Activated naive CD8-positive, alpha-beta T cell treated with anti-CD3 and anti-CD28 coated beads for 36 hours (primary cell): ENCODE measurements at places on chromosomes 12 and 14.

DNA sequence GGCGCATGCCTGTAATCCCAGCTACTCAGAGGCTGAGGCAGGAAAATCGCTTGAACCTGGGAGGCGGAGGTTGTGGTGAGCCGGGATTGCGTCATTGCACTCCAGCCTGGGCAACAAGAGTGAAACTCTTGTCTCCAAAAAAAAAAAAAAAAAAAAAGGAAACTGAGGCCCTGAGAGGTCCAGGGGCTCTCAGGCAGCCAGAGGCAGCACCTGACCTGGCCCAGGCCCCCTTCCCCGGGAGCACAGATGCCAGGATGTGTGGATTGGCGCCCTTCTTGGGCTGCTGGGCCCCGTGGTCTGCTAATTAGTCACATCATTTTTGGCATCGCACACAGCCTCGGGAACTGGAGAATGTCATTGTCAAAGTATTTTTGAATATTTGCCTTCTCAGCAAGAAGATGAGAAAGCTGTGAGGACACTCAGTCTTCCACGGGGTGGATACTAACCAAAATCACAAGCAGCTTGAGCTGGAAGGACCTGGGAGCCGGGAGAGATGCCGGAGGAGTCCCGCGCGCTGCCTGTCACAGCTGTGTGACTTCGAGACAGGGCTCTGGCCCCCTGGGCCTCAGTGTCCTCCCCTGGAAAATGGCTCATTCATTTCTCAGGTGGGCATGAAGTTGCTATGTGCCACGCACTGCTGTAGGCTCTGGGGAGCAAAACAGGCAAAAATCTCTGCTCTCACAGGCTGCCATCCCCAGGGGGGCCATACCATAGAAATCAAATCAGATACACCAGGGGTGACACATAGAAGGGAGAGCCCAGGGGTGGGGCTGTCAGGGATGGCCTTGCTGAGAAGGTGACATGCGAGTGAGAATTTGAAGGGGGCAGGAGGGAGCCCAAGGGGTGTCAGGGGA, 12.5 kb upstream of the RCOR1 start:
- DNase-seq = no peak

- no peak for DNase-seq
Observed at GRCh38 chr14:68015356-68016254, 196.0 kb downstream of the RAD51B start.

GRCh38 chr14:99426813-99427346, 53.8 kb downstream of the SETD3 start:
- DNase-seq = no peak

DNA sequence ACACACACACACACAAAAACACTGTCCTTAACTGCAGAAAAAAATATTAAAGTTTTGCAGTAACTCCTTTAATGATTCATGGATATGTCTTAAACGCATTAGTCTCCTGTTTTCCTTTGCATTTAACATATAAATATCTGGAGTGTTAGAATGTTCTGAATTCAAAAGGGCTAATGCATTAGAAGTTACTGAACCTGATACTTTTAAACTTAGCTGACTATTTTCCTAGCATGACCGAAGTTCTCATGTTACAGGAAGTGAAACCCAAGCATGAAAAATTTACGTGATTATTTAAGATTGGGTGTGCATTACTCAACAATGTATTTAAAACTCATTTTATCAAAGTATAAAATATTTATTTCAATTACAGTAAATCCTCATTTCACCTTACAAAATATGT, 791.2 kb downstream of the FLRT2 start:
- DNase-seq = no peak

GRCh38 chr12:105677672-105678071, 347.2 kb downstream of the C12orf75 start:
- no peak for DNase-seq

GRCh38 chr14:24513009-24513408, 4.9 kb upstream of the CMA1 start:
- no peak for DNase-seq

- no peak for DNase-seq
Observed at GRCh38 chr12:63362791-63363190, 211.8 kb upstream of the AVPR1A start.

DNA sequence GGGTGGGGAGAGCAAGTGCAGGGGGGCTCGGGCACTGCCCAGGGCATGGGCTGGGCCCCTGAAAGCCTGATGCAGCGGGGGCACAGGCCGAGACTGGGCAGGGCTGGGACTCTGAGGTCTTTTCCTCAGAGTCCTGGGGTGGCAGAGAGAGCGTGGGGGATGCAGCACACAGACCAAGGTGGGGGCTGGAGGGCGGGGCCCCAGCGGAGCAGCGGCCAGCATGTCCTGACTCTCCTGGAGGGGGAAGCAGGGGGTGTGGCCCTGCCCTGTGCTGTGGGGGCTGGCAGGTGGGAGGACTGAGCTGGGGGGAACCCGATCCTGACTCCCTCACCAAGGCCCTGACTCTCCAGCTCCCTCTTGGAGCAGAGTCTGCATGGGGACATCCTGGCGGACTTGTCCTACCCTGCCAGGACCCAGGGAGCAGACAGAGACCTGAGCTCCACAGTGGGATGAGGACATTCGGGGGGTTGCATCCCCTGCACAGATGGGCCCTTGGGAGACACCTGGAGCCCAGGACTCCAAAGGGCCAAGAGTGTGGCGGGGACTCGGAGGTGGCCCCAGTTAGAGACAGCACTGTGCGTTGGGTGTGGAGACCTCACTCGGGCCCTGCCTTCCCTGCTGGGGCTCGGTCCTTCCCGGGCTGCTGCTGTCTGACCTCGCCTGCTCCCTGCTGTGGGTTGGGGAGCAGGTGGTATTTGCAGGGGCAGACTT, 326.1 kb downstream of the TMEM121 start:
- DNase-seq = no peak

DNA sequence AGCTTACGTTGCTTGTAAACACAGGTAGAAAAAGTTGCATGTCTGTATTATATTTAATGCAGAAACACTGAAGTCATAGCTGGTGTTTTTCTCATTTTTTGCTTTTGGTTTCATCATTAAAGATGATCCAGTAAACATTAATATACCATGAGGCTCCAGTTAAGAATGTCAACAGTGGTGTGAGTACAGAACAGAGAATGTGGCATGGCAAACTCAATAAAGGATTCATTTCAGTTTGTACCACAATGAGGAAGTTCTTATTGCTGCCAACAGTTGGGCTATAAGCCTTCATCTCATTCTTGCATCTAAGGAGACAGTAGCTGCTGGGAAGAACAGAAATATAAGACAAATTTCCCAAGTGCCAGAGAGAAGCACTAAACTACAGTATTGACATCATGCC, 72.1 kb upstream of the ST8SIA1 start:
- DNase-seq = no peak

GRCh38 chr12:49801141-49802063, 26.8 kb downstream of the NCKAP5L start:
- DNase-seq = no peak

- no peak for DNase-seq
Observed at GRCh38 chr14:69131176-69131575, 21.7 kb downstream of the DCAF5 start.

GRCh38 chr14:51443195-51444018, 203.4 kb downstream of the TMX1 start:
- DNase-seq = no peak

- DNase-seq = no peak
Observed at GRCh38 chr14:76289276-76289675, 86.7 kb upstream of the ESRRB start.

DNA sequence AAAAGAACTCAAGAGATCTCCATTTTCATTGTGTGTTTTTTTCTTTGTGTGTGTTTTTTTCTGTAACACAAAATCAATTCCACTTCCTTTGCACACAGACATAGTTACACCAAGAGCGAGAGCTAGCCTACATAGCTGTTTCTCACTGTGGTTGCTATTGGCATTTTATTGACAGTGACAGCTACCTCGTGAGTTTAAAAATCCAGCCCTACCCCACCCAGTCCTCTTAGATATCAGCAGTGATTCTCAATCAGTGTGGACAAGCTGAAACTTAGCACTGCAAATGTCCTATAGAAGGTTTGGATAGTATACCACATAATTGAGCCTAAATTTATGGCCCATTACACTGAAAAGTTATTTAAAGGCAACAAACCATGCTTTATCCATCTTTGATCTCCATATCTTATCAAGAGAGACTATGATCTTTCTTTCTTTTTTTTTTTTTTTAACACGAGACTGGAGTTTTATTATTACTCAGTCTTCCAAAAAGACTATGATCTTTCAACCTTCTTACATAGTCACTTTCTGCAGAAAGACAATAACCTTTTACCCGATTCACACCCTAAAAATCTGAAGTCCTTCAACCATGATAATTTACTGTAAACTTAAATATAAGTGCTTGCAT, 46.8 kb downstream of the ATP2B1 start:
- no peak for DNase-seq

GRCh38 chr14:60087668-60088067, 4.1 kb upstream of the PCNX4 start:
- DNase-seq = no peak

DNA sequence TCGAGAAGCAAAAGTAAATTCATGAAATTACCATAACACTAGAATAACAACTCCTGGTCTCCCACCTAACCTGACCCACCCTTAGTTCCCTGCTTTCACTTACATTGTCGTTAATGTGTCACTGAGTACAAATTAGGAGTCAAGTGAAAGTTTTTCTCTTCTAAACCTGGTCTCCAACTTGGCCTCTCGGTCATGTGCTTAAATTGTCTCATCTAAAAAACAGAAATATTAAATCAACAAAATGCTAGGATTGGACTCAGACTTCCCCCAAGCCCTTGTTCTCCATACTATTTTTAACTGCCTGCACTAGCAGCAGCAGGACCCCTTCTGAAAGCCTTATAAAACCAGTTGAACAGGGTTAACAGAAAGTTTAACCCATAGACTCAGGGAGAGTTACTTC, 1.8 kb upstream of the BTG1 start:
- DNase-seq = no peak

- DNase-seq = no peak
Observed at GRCh38 chr12:123488539-123489230, 30.7 kb downstream of the SNRNP35 start.

GRCh38 chr14:104332634-104333270, 194.4 kb downstream of the KIF26A start:
- DNase-seq = no peak

DNA sequence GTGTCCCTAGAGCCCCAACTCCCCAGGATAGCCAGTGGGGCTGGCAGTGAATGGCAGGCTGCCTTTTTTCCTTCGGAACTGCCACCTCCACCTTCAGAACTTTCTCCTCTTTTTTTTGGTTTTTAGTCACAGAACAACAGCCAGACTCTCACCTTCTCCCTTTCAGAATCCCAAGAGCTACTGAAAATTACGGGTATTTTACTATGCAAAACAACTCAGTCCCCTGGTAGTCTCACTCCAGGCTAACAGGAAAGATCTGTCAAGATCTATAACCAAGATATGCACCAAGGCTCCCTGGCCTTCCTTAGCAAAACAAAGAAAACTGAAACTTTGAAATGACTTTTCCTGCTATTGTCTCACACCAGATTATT, 12.5 kb downstream of the PLEKHG6 start:
- DNase-seq = no peak

GRCh38 chr12:111409780-111410430, 4.2 kb downstream of the SH2B3 start:
- peak; percentile 59 for DNase-seq

- no peak for DNase-seq
Observed at GRCh38 chr12:56546680-56547079, 25.1 kb downstream of the RBMS2 start.

DNA sequence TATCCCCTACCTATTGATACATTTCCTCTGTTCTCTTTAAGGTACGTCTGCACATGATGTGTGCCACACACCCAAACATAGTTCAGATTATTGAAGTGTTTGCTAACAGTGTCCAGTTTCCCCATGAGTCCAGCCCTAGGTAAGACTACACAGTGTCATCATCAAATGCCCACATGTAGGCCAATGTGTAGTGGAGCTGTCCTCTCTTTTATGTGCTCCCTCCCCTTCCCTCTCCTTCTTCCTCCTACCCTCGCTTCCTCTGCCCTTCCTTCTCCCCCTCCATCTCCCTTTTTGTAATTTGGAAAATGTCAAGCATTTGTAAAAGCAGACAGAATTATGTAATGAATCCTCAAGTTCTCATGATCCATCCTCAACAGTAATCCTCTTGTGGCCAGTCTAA, 25.5 kb downstream of the MAPKAPK5 start:
- DNase-seq = no peak

DNA sequence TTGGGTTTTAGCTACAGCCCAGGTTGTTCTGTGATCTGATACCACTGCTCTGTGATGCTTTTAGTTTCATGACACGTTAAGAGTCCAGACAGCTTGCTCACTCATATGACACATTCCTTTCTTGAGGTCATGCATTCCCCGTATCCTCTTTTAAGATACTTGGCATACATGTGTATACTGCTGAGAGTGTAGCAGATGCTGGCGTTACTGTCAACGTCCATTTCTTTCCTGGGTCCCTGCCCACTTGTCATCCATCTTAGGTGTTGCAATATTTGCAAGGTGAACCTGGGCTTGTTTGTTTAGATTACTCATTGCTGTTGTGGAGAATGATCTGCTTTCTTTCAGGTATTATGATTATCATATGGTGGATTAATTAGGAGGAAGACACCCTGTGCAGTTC, 9.1 kb upstream of the EMP1 start:
- DNase-seq = no peak

DNA sequence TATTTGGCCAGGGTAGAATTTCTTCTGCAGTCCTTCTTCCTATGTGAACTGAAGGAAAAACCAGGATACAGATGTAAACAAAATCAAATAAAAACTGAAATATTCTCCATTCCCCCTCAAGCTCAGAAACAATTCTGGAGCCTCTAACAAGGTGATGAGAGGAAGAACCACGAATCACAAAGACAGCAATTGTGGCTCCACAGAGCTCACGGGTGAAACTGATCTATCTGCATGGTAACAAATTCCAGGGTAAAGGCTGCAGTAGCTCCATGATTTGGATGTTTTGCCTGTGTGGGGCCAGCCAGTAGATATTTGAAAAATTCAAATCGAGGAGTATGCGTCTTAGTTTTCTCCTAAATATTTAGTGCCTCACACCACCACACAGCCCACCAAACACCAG, 10.6 kb downstream of the GRIN2B start:
- no peak for DNase-seq

GRCh38 chr14:37597538-37597913, 2.1 kb downstream of the TTC6 start:
- no peak for DNase-seq

DNA sequence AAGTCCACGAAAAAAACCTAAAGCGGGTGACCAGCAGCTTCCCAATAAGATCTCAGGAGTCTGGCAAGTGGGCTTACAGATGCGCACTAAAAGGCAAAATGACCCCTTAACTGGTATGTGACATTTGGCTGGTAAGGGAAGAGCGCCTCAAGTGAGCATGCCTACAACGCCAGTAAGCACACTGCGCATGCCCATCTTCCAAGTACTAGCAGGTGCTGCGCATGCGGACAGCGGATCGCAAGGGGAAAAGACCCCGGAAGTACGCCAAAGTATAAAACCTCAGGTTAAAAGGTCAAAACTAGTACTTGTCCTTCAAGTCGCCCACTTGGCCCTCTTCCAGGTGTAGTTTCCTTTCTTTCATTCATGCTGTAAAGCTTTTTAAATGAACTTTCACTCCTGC, 518.5 kb upstream of the MDGA2 start:
- no peak for DNase-seq

GRCh38 chr12:74071182-74071581, 466.5 kb upstream of the ATXN7L3B start:
- DNase-seq = no peak

- DNase-seq = no peak
Observed at GRCh38 chr12:78406828-78407227, 457.7 kb upstream of the SYT1 start.

GRCh38 chr12:30902596-30902995, 24.0 kb upstream of the TSPAN11 start:
- DNase-seq = no peak

- peak; percentile 5 for DNase-seq
Observed at GRCh38 chr12:26845057-26845666, 12.2 kb upstream of the ITPR2 start.

GRCh38 chr12:105843986-105844760, 294.6 kb downstream of the NUAK1 start:
- no peak for DNase-seq
